HFFc6 (cell line): ENCODE measurements at places on chromosomes 11 and 22. TPM values are rescaled to one million over a fixed set of nuclear protein-coding genes. Genes with fewer than 3 reads are reported as not detected.

Gene TTC36
- total RNA-seq = 0.50 to 0.81 TPM (median 0.52 TPM) in 3 replicates

Gene ANKK1
- total RNA-seq = not detected in 3 replicates

DNA sequence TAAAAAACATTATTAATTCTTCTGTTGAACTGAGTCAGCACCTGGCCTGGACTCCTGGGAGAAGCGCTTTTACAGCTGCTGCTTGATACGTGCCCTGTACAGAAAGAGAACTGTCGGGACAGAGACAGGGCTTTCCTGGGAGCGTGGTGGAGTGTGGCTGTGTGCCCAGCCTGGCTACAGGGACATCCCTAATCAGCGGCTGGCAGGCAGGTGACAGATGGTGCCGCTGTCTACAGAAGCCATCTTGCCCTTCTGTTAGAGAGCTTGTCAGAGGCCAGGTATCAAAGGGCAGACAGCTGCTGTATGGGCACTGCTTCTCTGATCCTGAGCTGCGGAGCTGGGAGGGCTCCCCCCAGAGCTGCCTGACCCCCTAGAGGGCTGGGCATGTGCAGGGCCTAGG is 361.8 kb downstream of the TENM4 start:
- peaks cover 11% of the 10 kb centered on the region for H3K36me3 ChIP-seq
- H3K4me3 ChIP-seq = no peak overlapping the region
- peaks cover 53% of the 10 kb centered on the region for H3K4me1 ChIP-seq
- peaks cover 2% of the 10 kb centered on the region for H3K27me3 ChIP-seq

GRCh38 chr11:23732026-23732425 is 764.8 kb upstream of the LUZP2 start:
- no peak overlapping the region; the same call in 1 of the 2 replicates for H3K27ac ChIP-seq
- DNase-seq = no peak
- H3K4me1 ChIP-seq = peaks cover 24% of the 10 kb centered on the region; the same call in 1 of the 2 replicates

- peaks cover 78% of the 10 kb centered on the region for H3K36me3 ChIP-seq
- peak overlapping the region; percentile 53 for H3K4me3 ChIP-seq
- DNase-seq = peak; percentile 15
- peaks cover 35% of the 10 kb centered on the region for H3K4me1 ChIP-seq
Observed at GRCh38 chr11:3375552-3375951, 3.4 kb downstream of the ZNF195 start.

DNA sequence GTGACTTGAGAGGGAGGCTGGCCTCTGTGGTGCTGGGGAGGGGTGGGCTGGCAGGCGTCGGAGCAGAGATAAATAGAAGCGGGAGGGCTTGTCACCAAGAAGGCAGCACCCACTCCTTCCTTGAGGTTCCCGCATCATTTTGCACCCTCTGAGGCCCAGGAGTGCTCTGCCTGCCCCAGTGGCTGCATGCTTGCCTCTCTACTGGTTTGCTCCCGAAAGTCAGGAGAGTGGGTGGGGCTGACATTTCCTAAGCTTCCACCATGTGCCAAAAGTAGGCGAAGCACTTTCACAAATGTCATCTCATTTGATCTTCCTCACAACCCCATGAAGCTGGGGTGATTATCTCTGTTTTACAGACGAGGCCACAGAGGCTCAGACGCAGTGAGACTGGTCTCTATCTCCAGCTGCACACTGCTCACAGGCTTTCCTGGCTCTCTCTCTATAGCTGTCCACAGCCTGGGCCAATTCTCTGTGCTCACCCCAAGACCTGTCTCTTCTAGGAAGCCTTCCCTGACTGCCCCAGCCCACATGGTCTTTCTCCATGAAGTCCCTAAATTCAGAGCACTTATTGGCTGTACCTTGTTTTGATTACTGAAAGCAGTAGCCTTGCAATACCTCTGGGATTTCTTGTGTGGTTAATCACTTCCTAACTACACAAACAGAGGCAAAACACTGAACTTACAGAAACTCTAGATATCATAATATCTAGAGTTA is 2.6 kb upstream of the UCP3 start:
- peaks cover 7% of the 10 kb centered on the region for H3K27me3 ChIP-seq
- H3K27ac ChIP-seq = no peak overlapping the region

- peaks cover 7% of the 10 kb centered on the region for H3K27me3 ChIP-seq
- peak overlapping the region; percentile 79; the same call in 1 of the 2 replicates for H3K4me3 ChIP-seq
- peaks cover 56% of the 10 kb centered on the region for H3K4me1 ChIP-seq
- H3K27ac ChIP-seq = peak overlapping the region; percentile 22; the same call in 1 of the 2 replicates
Observed at GRCh38 chr11:131691181-131692041, 321.0 kb downstream of the NTM start.

DNA sequence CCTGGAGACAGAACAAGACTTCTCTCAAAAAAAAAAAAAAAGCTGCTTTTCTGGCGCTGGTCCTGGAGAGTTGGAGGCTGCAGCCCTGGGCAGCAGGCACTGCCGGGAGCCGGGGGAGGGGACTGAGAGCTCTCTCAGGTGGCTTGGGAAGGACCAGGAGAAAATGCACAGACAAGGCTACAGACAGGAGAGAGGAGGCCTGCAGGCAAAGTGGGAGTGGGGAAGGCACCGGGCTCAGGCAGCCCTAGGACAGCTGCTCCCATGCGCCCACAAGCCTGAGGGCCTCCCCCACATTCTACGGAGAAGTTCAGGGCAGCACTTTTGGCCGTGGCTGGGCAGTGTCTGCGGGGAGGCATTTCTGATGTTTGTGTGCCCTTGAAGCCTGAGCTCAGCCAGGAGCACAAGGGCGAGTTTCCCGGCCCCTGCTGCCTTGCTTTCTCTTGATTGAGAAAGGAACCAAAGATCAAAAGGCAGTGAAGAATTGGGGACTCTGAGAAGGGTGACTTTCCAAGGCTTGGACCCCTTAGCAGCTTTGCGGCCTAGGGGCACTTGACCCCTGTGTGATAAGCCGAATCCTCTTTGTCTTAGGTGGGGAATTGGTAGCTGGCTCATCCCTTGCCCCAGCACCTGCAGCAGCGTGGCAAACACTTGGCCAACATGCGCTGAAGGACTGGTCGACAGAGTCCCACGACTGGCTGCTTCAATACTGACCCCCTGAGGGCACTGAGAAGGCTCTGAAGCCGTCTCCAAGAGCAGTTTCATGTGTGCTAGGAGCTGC is 35.3 kb downstream of the PPM1F start:
- H3K27ac ChIP-seq = no peak overlapping the region
- H3K27me3 ChIP-seq = no peaks in the 10 kb centered on the region; the same call in none of the 2 replicates
- H3K36me3 ChIP-seq = no peaks in the 10 kb centered on the region
- H3K4me1 ChIP-seq = 0 out of 2 replicates have a peak, but pooled peaks cover 6% of the 10 kb centered on the region

GRCh38 chr22:19019029-19019678 is 83.1 kb upstream of the PRODH start:
- no peak for DNase-seq
- H3K4me1 ChIP-seq = peaks cover 8% of the 10 kb centered on the region; the same call in 1 of the 2 replicates
- H3K4me3 ChIP-seq = no peak overlapping the region
- no peak overlapping the region for H3K27ac ChIP-seq

GRCh38 chr11:72668629-72669347 is 5.4 kb downstream of the PDE2A start:
- peaks cover 5% of the 10 kb centered on the region; the same call in 1 of the 2 replicates for H3K36me3 ChIP-seq
- DNase-seq = no peak
- H3K27me3 ChIP-seq = peaks cover 45% of the 10 kb centered on the region
- no peaks in the 10 kb centered on the region for H3K4me1 ChIP-seq
